ENCODE measurements at places on chromosomes 16 and 17.
A peak's percentile ranks its signal among the peaks of the same experiment; 100 is the strongest.

DNA sequence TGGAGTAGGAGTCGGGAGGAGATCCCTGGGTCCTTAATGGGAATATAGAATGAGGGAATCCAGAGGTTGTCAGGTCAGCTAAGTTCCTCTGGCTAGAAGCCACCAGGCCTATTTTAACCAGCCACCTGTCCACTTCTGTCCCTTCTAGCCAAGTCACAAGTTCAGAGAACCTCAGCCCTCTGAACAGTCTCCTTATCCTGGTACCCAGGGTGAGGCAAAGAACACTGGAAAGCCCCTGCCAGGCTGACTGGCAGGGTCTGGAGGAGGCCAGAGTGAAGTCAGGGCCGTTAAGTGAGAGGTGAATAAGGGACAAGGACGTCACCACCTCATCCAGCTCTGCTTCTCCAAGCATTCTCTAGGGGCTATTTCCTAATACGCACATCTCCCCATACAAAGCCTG, 2.7 kb downstream of the CTDNEP1 start:
- no peaks in the 10 kb centered on the region for H3K27me3 ChIP-seq
- peaks cover 32% of the 10 kb centered on the region for H3K36me3 ChIP-seq
- DNase-seq = no peak
- no peak overlapping the region for H3K27ac ChIP-seq
- peak overlapping the region; percentile 97 for H3K4me3 ChIP-seq

GRCh38 chr16:85103114-85104079, 8.9 kb downstream of the CIBAR2 start:
- no peaks in the 10 kb centered on the region for H3K27me3 ChIP-seq
- no peak overlapping the region for H3K4me3 ChIP-seq
- no peak for DNase-seq
- no peak overlapping the region for H3K27ac ChIP-seq

GRCh38 chr16:87037012-87037411, 280.2 kb downstream of the C16orf95 start:
- H3K4me1 ChIP-seq = no peaks in the 10 kb centered on the region
- H3K27ac ChIP-seq = no peak overlapping the region
- no peaks in the 10 kb centered on the region for H3K36me3 ChIP-seq
- H3K27me3 ChIP-seq = no peaks in the 10 kb centered on the region

DNA sequence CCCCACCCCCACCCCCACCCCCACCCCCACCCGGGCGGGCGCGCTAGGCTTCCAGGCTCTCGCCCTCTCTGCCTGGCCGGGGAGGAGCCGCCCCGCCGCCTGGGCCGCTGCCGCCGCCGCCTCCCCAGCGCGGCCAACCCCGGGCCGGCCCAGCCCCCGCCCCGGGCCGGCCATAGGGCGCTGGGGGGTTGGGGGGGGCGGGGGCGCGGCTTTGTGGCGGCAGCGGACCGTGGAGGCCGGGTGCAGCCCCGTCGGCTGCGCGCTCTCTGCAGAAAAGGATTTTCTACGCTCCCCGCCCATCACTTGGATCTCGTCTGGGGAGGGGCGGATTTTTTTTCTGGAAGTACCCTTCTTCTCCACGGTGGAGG, 230.9 kb downstream of the MRTFB start:
- no peaks in the 10 kb centered on the region for H3K36me3 ChIP-seq
- peak overlapping the region; percentile 77 for H3K4me3 ChIP-seq
- DNase-seq = peak; percentile 42
- H3K27ac ChIP-seq = no peak overlapping the region

- peaks cover 73% of the 10 kb centered on the region for H3K36me3 ChIP-seq
- DNase-seq = no peak
- peaks cover 65% of the 10 kb centered on the region for H3K4me1 ChIP-seq
- peaks cover under 1% of the 10 kb centered on the region for H3K27me3 ChIP-seq
- H3K4me3 ChIP-seq = peak overlapping the region; percentile 40
- H3K27ac ChIP-seq = peak overlapping the region; percentile 76
These were observed 22.9 kb downstream of the PRCD start for GRCh38 chr17:76562734-76563148.

- no peak for DNase-seq
- no peak overlapping the region for H3K4me3 ChIP-seq
- no peaks in the 10 kb centered on the region for H3K4me1 ChIP-seq
- H3K27me3 ChIP-seq = no peaks in the 10 kb centered on the region
These were observed 26.1 kb downstream of the JPH3 start for GRCh38 chr16:87628246-87628923.

GRCh38 chr16:85979605-85980004, 80.6 kb downstream of the IRF8 start:
- DNase-seq = no peak
- H3K4me1 ChIP-seq = peaks cover 22% of the 10 kb centered on the region
- H3K4me3 ChIP-seq = no peak overlapping the region
- no peaks in the 10 kb centered on the region for H3K27me3 ChIP-seq
- H3K27ac ChIP-seq = no peak overlapping the region

DNA sequence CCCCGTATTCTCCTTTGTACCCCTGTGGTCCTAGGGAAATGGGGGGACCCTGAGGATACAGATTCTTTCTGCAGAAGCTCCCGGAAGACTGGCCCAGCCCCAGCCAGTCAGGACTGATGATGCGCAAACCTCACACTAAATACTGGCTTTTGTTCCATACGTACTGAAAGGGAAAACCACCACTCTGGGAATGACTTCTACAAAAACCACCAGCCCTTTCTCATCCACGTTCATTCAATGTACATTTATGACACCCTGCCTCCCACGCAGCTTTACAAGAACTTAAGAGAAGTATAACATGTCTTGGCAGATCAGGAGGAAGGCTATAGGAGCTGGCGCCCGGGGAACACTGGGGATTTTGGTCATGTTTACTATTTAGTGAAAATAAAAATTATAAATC, 70.6 kb downstream of the MARCHF10 start:
- peaks cover 6% of the 10 kb centered on the region for H3K27me3 ChIP-seq
- H3K27ac ChIP-seq = no peak overlapping the region
- H3K4me1 ChIP-seq = peaks cover 10% of the 10 kb centered on the region
- no peak overlapping the region for H3K4me3 ChIP-seq
- no peaks in the 10 kb centered on the region for H3K36me3 ChIP-seq

- DNase-seq = no peak
- no peaks in the 10 kb centered on the region for H3K27me3 ChIP-seq
- H3K27ac ChIP-seq = no peak overlapping the region
- peaks cover 17% of the 10 kb centered on the region for H3K36me3 ChIP-seq
- H3K4me3 ChIP-seq = no peak overlapping the region
These were observed 94.8 kb upstream of the AKTIP start for GRCh38 chr16:53597776-53598175.

GRCh38 chr16:75061669-75062068, 54.9 kb downstream of the LDHD start:
- H3K4me1 ChIP-seq = peaks cover 21% of the 10 kb centered on the region
- H3K27ac ChIP-seq = no peak overlapping the region

DNA sequence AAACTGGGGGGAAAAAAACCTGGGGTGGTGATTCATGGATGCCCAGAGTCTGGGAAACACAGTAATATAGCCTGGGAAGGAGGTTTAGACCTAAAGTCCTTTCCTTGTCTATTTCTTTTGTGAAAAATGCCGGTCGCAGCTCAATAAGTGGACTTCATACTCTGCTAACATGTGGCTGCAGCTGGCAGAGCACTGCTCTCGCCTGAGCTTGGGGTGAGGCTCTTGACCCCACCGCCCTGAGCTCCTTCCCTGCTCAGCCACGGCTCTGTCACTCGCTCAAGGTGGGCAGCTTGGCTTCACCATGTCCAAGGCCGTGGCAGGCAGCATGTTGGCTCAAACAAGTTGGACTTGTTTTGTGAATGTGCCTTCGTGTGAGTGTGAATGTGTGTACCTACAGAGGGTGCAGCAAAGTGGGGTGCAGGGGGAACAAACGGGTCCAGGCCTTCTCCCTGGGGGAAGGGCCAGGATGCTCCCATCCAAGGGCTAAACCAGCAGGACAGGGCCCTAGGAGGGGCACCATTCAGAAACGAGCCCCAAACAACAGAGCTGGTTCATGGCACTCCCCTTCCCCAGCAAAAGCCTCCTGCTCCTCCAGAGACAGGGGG, 4.9 kb downstream of the FA2H start:
- no peak for DNase-seq
- peaks cover 5% of the 10 kb centered on the region for H3K4me1 ChIP-seq
- no peak overlapping the region for H3K4me3 ChIP-seq
- no peak overlapping the region for H3K27ac ChIP-seq

GRCh38 chr17:45393411-45393810, 39.3 kb downstream of the ARHGAP27 start:
- H3K4me3 ChIP-seq = no peak overlapping the region
- H3K27ac ChIP-seq = no peak overlapping the region
- H3K36me3 ChIP-seq = peaks cover 7% of the 10 kb centered on the region
- peaks cover 16% of the 10 kb centered on the region for H3K4me1 ChIP-seq
- no peak for DNase-seq

GRCh38 chr17:3977387-3977786, 13.2 kb upstream of the ATP2A3 start:
- no peak overlapping the region for H3K27ac ChIP-seq
- no peak overlapping the region for H3K4me3 ChIP-seq
- peaks cover 4% of the 10 kb centered on the region for H3K27me3 ChIP-seq
- H3K4me1 ChIP-seq = peaks cover 7% of the 10 kb centered on the region
- H3K36me3 ChIP-seq = no peaks in the 10 kb centered on the region

DNA sequence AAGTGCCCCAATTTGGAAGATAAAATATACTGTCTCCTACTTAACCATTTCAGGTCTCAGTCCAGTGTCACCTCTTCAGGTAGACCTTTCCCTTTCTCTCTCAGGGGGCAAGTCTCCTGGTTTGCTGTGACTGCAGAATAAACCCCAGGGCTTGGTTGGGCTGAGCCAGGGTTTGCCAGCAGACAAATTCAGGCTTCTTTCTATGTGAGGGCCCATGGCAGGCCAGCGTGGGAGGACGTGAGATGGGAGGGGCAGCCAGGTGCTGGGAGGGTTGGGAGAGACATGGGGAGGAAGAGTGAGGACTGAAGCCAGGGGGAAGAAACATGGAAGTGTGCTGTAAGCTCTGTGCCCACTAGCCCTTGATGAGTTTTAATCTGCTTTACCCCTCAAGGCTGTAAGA, 163.2 kb downstream of the SPECC1 start:
- DNase-seq = no peak
- no peaks in the 10 kb centered on the region for H3K27me3 ChIP-seq
- H3K4me1 ChIP-seq = no peaks in the 10 kb centered on the region
- H3K36me3 ChIP-seq = no peaks in the 10 kb centered on the region
- no peak overlapping the region for H3K27ac ChIP-seq
- H3K4me3 ChIP-seq = no peak overlapping the region

GRCh38 chr17:81399481-81400153, 4.4 kb downstream of the BAHCC1 start:
- H3K36me3 ChIP-seq = no peaks in the 10 kb centered on the region
- H3K4me3 ChIP-seq = no peak overlapping the region
- peaks cover 17% of the 10 kb centered on the region for H3K4me1 ChIP-seq
- DNase-seq = no peak

DNA sequence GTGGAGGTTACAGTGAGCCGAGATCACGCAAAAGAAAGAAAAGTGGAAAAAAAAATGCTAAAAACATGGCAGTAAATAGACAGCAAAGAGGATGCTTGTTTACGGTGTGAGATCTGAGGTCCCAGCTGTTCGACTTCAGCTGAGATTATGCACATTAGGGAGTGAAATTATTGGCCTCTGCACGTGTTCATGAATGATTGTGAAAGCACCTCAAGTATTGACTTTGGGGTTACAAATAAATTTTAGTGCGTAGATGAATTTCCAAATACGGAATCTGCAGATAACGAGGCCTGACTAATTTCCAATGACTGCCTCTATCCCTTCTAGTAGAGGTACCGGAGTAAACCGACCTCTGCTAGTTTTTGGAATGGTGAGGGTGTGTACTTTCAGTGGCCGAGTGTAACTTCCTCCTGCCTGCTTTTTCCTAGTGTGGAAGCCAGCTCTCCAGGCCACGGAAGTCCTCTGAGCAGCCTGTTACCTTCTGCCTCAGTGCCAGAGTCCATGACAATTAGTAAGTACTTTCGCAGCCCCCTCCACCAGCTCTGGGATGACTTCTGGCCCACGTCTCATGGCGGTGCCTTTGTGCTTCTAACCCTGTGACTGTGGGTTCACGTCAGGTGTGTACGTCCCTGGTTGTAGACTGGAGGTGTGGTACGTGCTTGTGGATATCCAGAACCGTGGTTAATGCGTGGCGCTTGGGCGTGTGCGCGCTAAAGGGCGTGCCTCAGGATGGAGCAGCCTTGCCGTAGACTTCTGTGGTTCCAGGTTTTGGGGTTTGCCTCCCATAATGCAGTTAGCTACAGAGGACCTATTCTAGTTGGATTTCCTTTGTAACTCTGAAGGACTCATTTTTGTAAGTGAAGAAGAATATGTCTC, 102.1 kb downstream of the SNX29 start:
- H3K27ac ChIP-seq = peak overlapping the region; percentile 97
- no peaks in the 10 kb centered on the region for H3K27me3 ChIP-seq
- peaks cover 32% of the 10 kb centered on the region for H3K36me3 ChIP-seq
- DNase-seq = no peak

- no peak overlapping the region for H3K4me3 ChIP-seq
- no peak overlapping the region for H3K27ac ChIP-seq
- peaks cover 24% of the 10 kb centered on the region for H3K36me3 ChIP-seq
- DNase-seq = no peak
- no peaks in the 10 kb centered on the region for H3K27me3 ChIP-seq
These were observed 18.2 kb downstream of the EMC8 start for GRCh38 chr16:85781156-85781555.

DNA sequence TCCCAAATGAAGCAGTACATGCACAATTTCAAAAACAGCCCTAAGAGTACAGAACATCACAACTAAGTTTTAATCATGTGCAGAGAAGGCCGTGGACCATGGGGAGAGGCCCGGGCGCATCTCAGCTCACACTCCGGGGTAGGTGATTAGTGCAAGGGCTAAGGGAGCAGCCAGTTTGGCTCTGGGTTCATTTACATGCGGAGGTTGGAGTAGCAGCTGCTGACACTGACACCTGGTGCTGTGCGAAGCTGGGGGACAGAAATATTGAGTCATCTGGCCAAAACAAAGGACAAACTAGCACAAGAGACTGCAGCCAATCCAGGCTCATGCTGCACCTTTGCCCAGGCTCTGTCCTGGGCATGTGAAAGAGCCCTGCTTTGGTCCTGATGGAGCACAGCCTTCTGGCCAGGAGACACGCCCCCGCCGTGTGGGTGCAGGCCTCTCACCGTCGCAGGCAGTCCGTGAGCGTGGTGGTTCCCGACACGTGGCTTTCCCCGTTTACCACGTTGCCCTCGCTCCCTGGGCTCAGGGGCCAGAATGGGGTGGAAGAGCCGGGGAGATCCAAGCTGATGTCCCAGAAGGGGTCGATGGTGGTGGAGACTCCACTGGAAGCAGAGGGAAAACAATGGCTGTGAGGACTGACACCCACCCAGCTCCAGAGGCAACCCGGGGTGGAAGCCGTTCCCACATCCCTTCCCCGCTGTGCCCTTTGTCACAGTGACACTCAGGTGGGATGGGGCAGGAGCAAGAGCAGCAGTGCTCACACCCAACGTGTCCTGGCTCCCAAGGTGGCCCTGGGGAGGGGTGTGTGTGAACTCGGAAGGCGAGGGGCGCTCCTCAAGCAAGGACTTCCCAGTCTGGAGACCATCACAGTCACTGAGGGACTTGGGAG, 31.9 kb downstream of the USP22 start:
- peak overlapping the region; percentile 10 for H3K27ac ChIP-seq
- H3K27me3 ChIP-seq = no peaks in the 10 kb centered on the region
- peaks cover 2% of the 10 kb centered on the region for H3K4me1 ChIP-seq
- peaks cover 26% of the 10 kb centered on the region for H3K36me3 ChIP-seq
- H3K4me3 ChIP-seq = no peak overlapping the region

Data from activated naive CD8-positive, alpha-beta T cell treated with anti-CD3 and anti-CD28 coated beads for 36 hours (primary cell).